Renal pelvis (tissue), 12 donors: ENCODE measurements at places on chromosomes 1 and 21.

GRCh38 chr1:160403244-160403643 lies 2.9 kb downstream of the VANGL2 start:
- no peak for DNase-seq

- DNase-seq, result no peak
Measured at GRCh38 chr1:175402336-175402735, 209.8 kb upstream of the KIAA0040 start.

DNA sequence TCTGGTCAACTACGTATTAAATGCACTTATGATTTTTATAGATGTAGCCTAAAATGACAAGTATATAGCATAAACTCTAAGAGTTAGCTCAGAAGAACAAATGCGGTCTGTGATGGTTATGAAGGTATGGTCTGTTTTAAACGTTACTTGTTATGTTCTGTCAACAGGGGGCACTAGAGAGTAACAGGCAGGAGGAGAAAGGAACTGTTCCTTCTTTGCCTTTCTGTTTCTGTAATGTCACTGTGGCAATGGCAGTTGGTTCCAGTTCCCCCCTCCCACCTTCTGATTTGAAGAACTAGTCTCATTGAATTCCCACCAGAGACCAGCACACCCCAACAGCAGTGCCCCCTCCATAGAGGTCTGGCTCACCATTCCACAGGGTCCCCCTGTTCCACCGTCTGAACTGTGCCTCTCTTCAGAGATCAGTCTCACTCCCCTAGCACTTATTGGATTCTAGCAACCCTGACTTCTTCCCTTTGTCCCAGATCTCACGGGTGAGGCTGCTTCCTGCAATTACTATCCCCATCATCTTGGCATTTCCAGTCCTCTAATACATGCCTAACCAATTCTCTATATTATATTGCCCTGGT lies 14.0 kb downstream of the KRTAP24-1 start:
- no peak for DNase-seq

GRCh38 chr21:37862536-37862935 lies 53.7 kb downstream of the KCNJ6 start:
- no peak for DNase-seq

DNA sequence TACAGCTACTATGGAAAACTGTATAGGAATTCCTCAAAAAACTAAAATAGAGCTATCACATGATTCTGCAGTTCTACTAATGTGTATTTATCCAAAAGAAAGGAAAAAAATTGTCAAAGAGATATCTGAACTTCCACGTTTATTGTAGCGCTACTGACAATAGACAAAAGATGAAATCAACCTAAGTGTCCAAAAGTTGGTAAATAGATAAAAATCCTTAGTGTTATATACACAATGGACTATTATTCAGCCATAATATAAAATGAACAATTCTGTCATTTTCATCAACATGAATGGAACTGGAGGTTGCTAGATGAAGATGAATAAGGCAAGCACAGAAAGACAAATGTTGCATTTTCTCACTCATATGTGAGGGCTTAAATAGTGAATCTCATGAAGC lies 1492.1 kb downstream of the MRPL39 start:
- no peak for DNase-seq
